NCI-H1436 (cell line): ENCODE measurements at places on chromosomes 1 and 21.

- no peak for DNase-seq
Measured at GRCh38 chr1:89806616-89807015, 14.2 kb upstream of the LRRC8D start.

GRCh38 chr1:207173396-207173795, 69.4 kb downstream of the C4BPA start:
- no peak for DNase-seq

GRCh38 chr1:222339376-222339947, 208.4 kb downstream of the HHIPL2 start:
- DNase-seq = no peak

DNA sequence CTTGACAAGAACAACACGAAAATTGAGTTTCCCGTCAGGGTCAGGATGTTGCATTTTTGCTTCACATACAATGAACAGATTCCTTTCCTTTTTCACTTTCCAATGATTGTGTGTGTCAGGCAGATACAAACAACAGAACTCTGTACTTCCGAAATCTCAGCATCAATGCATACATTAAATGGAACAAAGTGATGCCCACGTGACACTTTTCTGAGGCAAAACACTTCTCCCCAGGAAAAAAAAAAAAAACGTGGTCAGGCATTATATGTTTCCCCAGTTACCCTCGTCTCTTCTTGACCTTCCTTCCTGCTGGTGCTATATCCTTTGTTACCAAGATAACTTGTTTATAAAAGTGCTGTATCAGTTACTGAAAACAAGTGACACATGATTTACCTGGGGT, 181.8 kb downstream of the ZNF281 start:
- no peak for DNase-seq

DNA sequence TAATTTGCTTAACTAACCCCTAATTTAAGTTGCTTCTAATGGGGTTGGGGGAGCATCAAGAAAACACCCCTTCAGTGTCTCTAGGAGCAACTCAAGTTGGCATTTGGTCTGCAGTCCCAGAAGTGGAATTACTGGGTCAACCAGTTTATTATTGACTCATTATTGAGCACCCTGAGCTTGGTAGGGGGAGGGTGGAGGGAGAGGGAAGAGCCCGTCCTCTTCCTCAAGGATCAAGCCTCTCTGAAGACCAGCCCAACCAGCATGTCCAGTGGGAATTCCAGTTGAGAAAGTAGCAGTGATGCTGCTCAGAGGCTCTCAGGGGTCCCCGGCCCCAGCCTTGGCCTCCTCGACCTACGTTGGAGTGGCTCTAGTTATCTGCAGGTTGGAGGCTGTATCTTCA, 2.1 kb upstream of the PLA2G2F start:
- DNase-seq = no peak

- no peak for DNase-seq
Measured at GRCh38 chr1:93864175-93864574, 14.8 kb downstream of the DNTTIP2 start.

GRCh38 chr1:223076362-223076761, 66.7 kb downstream of the TLR5 start:
- no peak for DNase-seq

DNA sequence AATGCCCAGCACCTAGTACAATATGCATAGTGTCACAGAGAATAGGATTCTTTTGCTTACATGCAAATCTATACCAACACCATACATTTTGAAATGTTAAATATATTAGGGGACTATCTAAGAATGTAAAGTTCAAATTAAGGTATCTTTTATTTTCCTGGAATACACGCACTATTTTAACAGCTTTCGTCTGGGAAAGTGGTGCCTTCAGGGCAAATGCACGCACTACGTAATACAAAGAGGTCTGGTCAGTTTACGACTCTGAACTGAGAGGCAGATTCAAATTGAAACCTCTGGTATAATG, 931 bp downstream of the FUBP1 start:
- no peak for DNase-seq

GRCh38 chr1:93670141-93670540, 11.5 kb downstream of the BCAR3 start:
- no peak for DNase-seq

DNA sequence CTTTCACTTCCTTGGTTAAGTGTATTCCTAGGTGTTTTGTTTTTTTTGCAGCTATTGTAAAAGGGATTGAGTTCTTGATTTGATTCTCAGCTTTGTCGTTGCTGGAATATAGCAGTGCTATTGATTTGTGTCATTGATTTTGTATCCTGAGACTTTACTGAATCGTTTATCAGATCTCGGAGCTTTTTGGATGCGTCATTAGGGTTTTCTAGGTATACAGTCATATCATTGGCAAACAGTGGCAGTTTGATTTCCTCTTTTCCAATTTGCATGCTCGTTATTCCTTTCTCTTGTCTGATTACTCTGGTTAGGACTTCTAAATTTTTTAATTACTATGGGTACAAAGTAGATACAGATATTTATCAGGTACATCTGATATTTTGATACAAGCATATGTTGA, 75.4 kb downstream of the SLC35A3 start:
- DNase-seq = no peak

GRCh38 chr1:9095818-9096217, 26.4 kb upstream of the SLC2A5 start:
- DNase-seq = no peak

DNA sequence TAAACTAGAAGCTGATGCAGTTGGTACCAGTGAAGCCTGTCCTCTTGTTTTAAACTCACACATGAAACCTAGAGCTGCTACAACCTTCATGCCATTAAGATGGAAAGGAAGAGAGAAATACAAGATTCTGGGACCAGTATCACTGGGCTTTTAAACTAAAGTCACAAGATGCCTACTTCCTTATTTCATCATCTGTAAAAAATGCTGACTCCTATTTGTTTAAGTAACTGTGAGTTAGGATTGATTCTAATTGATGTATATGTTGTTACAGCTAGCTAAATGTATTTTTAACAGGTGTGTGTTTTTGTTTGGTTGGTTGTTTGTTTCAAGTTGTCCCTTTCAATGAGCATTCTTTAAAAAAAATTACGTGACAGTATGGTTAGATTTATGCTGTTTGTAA, 833.3 kb upstream of the PRMT6 start:
- DNase-seq = no peak

DNA sequence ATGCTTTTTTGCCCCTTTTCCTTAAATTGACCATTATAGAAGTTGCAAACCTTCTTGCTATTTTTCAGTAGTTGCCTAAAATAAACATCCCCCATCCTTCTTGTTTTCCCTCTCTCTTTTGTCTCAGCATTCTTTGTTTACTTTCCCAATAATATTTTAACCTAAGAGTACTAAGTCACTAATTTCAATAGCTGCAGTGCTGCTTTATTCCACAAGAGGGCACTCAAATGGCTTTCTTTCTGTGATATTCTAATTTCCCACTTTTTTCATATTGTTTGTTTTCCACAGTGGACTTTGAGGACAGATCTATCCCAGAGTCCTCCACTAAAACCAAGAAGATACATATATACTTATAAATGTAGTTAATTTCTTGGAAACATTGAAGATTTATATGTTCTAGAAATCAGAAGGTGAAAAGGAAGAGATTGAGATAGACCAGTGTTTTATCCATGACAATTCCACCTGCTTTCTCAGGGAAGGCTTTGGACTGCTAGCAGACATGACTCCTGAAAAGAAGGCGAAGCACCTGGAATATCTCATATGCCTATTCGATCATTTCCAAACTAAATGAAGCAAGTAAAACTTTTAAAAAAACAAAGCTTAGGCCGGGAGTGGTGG, 104.8 kb upstream of the GRIK1 start:
- no peak for DNase-seq

GRCh38 chr1:87111659-87112371, 197.4 kb downstream of the HS2ST1 start:
- DNase-seq = no peak

DNA sequence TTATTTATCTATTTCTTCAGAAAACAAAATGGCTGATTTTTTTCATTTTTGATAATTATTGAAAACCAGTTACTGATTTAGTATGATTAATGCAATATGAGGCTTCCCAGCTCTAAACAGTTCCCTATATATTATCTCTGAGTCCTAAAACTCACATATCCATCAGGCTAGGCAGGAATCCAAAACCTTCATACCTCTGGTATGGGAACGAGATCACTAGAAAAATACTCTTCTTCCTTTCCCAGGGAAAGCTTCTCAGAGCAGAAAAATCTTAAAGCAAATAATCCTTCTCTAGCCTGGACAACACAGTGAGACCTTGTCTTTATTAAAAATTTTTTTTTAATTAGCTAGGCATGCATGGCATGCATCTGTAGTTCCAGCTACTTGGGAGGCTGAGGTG, 42.5 kb downstream of the KDM5B start:
- DNase-seq = no peak

- no peak for DNase-seq
Measured at GRCh38 chr1:105102371-105102770, 1352.7 kb downstream of the AMY1C start.

DNA sequence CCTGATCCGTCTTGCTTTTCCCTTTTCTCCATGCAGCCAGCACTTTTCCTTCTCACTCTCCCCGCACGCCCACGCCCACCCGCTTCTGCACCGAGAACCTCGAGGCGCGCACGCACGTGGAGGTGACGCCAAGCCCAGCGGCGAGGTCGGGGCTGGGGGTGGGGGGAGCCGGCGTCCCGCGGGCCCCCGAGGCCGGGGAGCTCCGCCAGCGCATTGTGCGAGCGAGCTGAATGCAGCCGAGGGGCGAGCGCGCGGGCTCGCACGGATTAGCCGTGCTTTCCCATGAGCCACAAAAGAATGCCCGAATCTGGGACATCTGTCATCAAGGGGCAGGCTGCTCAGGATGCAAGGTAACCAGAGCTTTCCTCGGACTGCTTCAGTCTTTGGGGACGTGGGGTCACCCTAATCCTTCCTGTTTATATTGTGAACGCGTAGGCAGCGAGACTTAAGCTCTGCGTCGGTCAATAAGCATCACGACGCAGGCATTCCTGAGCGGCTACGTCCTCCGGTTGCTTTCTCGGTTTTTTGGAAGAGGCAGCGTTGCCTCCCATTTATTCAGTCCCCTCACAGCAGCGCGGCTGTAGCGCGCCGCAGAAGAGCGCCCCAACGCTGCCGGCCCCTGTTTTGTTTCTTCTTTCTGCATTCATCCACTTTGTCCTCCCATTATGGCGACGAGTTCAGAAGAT, 67.3 kb upstream of the AKT3 start:
- peak; percentile 50 for DNase-seq

- no peak for DNase-seq
Measured at GRCh38 chr21:44972301-44972814, 32.5 kb downstream of the SLX9 start.

GRCh38 chr1:197541411-197541810, 233.9 kb downstream of the DENND1B start:
- no peak for DNase-seq

DNA sequence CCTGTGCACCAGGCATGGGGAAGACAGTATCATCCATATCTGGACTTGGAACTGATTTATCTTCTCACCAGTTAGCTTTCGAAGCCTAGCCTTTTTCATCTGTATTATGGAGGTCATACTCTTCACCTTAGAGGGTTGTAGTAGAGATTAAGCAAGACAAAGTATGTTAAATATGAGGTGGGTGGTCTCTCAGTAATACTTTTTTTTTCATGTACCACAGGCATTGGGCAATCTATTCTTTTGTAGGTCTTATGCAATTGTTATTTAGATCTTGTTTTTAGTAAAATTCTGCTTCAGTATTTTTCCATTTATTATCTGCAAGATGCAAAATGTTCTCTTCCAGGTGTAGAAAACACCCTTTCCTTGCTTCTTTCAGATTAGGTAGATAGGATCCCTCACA, 35.2 kb upstream of the OR2B11 start:
- DNase-seq = no peak

- peak; percentile 100 for DNase-seq
Measured at GRCh38 chr1:243254927-243255790, at the start of gene CEP170. CEP170 (minus strand) TSS chr1:243255281; CDS start chr1:243225280, 30,001 bp downstream.

- no peak for DNase-seq
Measured at GRCh38 chr1:64459743-64460142, 10.2 kb upstream of the CACHD1 start.
